ENCODE measurements at places on chromosomes 12 and 14. TPM values are rescaled to one million over a fixed set of nuclear protein-coding genes. Genes with fewer than 3 reads are reported as not detected.

DNA sequence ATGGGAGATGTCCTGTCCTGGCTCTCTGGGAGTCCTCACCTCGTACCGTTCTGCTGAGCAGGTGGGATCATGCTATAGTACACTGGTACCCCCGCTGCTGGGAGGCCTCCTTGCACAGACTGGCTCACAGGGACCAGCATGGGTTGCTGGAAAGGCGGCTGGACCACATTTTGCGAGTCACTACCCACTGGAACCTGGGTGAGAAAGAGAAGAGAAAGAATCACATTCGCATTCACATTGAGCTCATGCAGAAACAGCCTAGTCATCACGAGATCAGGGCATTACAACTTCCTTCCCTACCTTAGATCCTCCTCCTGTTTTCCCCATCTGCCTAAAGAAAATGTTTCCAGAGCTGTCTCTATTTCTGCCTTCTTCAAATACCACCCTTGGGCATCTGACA, 17.3 kb upstream of the STAC3 start:
- no peak for DNase-seq

GRCh38 chr14:93402951-93403350, 27.8 kb upstream of the UNC79 start:
- DNase-seq = no peak

DNA sequence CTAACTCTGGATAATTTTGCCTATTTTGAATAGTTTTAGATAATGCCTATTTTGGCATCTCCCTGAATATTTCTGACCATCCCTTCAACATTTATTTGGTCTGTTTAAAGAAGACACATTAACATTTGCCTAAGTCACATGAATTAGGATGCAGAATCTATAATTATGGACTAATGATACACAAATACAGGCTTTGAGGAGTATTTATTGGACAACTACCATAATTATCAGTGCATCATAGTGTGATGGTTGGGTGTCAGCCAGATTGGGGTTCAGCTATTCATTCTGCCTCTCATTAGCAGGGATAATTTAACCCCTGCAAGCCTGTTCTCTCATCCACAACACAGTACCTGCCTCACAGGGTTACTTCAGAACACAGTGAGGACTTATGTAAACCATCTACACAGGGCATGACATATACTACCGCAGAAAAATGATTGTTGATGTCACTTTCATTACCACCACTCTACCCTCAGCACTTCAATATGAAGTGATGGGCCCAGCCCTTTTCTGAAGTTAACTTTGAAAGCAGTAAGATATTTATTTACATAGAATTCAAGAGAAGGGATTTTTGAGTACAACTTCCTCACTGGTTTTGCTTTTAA, 14.4 kb downstream of the PRKCH start:
- no peak for DNase-seq

DNA sequence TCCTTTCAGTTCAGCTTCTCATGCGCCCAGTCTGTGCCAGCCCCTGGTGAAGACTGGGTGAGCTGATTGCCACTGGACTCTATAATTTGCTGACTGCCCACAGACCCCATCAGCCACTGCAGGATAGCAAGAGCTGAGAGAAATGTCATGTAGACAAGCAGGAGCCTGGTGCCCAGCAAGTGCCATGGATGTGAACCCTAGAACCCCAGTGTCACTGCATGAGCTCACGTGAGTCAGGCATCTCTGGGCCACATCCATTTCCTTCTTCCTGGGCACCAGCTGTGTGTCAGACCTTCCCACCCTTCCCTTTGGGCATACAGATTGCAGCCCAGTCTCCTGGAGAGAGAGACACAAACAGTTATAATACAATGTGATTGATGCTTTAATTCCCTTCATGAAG, 73.8 kb downstream of the NTF3 start:
- no peak for DNase-seq

DNA sequence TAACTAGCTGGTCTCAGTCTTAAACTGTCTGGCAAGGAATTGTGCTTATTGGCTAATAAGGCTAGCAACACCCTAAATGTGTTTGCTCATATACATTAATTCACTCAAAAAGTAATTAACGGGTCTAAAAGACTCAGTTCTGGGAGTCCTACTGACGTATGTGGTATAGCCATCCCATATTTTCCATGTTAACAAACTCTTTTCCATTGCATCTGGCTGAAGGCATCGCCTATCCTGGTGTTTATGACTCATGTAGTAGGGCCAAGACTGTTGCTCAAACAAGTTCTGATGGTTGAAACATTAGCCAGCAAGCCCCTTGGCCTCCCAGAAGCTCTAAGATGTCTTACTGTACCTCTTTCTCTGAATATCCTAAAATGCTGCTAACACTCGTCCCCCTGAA, 98.5 kb downstream of the PHLDA1 start:
- peak; percentile 24 for DNase-seq

DNA sequence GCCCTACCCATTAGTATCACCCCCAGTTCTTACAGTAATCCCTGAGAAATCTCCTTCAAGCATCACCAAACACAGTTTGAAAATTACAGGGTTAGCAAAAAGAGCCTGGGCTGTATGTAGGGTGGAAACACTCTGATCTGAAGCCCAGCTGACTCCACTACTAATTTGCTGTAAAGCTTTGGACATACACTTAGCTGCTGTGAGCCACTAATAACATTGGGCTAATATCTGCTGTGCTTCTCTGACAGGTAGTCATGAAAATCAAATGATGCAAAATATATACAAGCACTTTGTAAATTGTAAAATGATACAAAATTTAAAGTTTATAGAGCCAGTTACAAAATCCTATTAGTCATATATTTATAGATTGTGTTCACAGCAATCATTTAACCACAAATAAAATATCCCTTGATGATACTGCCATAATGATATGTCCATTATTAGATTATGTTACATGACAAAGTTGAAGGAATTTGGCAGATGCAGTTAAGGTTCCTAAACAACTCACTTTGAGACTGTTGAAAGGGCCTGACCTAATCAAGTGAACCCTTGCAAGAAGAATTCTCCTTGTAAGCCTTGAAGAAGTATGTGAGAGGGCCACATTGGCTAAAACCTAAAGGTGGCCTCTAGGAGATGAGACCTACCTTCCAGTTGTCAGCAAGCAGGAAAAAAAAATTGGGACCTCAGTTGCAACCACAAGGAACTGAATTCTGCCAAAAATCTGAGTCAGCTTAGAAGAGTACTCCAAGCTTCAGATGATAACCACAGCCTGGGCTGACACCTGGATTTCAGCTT, 19.0 kb downstream of the TWF1 start:
- no peak for DNase-seq

DNA sequence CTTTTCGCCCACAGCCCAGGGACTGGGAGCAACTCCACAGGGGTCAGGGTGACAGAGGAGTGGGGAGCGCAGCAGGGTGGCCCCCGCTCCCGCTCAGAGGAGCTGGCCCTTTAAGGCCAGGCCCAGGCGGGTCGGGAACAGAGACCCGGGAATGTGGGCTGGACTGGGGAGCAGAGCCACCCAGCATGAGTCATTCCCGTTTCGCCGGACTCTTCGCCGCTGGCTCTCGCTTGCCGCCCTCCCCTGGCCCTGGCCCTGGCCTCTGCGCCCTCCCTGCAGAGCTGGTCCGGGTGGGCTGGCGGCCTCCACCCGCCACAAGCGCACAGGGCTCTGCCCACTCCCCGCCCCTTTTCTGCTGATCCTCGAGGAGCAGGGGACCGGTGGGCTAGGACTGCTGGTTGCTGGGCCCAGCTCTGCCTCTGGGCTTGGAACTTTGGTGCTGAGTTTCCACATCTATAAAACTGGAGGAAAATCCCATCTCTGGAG, 92.8 kb downstream of the NINJ2 start:
- peak; percentile 67 for DNase-seq

DNA sequence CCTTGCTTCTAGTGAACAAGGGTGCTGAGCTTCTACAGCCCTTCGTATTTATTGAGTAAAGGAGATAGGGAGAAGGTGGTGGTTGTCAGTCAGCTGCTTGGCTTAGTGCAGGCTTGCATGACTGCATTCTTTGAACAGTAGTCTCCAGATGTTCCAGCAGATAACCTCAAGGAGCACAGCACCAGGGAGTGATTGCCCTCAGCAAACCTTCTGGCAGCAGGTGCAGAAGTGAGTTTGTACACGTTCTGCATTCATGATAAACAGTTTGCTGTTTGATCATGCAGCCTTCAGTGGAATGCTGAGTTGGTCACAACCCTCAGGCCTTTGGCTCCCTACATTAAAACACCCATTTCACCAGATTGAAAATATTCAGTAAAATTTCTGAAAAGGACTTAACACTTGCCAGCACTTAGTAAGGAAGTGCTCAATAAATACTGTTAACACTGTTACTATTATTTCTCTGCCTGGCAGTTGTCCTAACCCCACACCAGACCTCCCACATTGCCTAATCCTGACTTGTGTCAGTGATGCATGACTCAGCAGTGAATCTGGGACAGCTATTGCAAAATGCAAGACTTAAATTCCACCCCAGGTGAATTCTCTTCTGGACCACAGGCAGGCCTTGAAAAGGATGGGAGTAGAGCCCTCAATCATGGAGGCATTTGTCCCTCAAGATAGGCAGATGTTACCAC, 18.9 kb upstream of the CARMIL3 start:
- DNase-seq = no peak

CLEC4C gene
- polyA plus RNA-seq = 0.08 TPM

SLCO1A2 gene
- not detected for polyA plus RNA-seq

GRCh38 chr12:4829161-4829792, 80.4 kb upstream of the KCNA1 start:
- DNase-seq = no peak

- DNase-seq = no peak
Observed at GRCh38 chr14:89486505-89486904, 69.5 kb upstream of the FOXN3 start.

GRCh38 chr12:12441843-12442461, 85.1 kb downstream of the BORCS5 start:
- DNase-seq = no peak

DNA sequence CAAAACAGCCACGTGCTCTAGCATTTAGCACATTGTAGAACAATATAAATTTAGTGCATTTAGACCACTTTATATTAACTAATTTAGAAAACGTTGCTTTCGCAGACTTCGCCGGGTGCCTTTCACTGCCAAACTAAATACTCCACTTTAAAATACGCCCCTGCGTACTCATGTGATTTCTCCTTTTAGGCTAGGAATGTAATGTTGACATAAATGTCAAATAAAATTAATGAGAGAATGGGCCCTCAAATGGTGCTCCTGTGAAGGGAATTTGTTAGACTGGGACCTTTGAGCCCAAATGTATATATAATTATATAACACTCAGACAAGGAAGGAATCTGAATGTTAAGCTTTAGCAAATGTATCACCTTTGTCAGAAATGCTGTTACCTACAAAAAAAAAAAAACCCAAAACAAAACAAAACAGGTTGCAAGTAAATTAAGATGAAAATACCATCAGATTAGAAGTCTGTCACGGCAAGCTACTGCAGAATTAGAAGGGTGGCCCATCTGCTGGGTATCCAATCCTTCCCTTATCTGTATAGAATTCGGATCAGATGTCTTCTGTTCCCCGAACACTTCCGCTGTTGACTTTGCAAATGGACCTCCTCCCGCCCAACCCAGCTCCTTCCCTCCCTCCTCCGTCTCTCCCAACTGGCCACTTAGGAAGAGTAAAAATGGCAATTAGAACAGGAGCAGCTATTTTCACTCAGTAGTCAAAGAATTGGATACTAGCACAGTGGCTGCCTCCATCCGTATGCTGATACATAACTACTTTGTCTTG, 159.3 kb upstream of the FOXN3 start:
- peak; percentile 79 for DNase-seq

All from lung (tissue), 17 donors.